CD4-positive, alpha-beta T cell treated with Interleukin-4 for 1 hour (primary cell): ENCODE measurements at places on chromosomes 13 and 19.

- no peak for DNase-seq
Observed at GRCh38 chr19:27748551-27749152, 1464.3 kb downstream of the UQCRFS1 start.

DNA sequence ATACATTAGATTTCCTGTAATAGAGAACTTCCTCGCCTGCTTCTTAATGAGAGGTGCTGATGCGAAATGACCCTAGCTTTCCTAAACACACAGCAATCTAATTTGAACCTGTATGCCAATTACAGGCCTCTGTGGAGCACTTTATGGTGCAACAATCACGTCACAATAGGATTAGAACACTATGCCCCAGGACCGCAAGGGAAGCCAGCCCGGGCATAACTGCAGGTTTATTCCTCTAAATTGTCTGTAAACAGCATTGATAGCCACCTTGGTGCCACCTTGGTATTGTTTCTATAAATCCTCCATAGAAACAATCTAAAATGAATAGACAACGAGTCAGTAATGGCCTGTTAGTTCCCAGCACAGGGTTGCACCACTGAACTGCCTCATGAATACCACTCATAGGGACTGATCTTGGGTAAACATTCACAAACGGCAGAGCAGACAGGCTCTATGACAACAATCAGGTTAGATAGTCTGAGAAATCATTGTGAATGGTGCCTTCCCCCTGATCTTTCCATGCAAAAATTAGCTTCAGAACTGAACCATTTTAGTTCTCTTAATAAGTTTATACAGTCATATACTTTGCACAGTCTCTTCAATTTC lies 182.5 kb upstream of the OBI1 start:
- DNase-seq: no peak

GRCh38 chr13:20442375-20442774 lies 83.3 kb downstream of the CRYL1 start:
- DNase-seq: no peak

DNA sequence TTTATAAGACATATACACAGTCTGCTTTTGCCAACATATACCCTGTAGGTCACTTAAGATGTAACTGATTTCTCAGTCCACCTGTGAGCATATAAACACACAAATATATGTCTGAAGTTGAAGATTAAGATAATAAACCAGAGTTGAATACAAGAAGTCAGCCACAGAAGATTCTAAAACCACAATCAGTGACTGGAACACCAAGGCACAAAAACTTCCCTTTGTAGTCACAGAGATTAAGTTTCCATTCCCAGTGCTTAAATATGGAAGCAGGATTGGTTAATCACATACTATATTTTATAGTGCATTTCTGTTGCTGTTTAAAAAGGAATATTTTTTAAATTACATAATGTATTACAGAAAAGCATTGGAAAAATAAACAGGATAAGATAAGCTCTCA lies 39.9 kb downstream of the MTMR6 start:
- DNase-seq: no peak

DNA sequence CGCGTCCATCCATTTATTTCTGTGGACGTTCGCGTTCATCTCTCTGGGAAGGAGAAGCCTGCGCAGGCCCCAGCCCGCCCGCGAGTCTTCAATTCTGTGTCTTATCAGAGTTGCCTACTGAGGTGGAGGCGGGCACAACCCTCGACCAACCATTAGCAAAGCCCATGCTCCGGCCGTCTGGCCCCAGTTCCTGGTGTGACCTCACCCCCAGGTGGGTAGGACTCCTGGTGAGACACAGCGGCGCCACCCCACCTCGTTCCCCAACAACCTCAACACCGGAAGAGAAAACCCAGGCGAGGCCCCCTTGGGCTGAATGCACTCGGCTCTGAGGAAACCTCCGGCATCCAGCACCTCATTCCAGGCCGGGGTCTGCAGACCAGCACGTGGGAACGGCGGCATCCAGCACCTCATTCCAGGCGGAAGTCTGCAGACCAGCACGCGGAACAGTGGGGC lies 14.7 kb downstream of the ZNF787 start:
- no peak for DNase-seq

- DNase-seq: no peak
Observed at GRCh38 chr19:39307822-39308530, 11.8 kb downstream of the IFNL1 start.

GRCh38 chr13:73075954-73076353 lies 17.1 kb downstream of the KLF5 start:
- DNase-seq: no peak

- no peak for DNase-seq
Observed at GRCh38 chr13:34265046-34265679, 447.2 kb downstream of the RFC3 start.

- DNase-seq: no peak
Observed at GRCh38 chr13:100130092-100130491, 41.2 kb downstream of the PCCA start.

DNA sequence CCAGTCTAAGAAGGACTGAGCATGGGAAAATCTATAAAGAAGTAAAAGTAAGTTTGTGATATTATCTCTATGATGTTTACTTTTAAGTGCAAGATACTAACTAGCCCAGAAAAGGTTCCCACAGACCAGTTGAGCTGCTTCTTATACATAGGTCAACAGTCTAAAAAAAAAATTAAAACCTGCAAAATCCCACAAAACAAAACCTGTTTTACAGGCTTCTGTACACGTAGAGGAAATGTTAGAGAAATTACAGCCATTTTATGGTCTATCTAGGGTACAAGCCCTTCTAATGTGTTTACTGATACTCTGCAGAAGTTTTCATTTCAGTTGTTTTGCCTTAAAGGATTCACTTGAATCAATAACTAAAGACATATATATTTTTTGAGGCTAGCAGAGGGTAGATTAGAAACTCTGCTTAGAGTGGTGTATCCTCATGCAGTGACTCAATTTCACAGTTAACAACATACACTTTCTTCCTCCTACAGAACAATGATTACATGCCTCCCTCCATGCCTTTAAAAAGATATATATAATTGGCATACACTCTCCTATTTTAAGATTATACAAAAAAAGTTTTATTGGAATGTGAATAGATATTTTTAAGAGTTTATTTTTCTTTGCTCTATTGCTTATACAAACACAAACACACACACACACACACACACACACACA lies 43.9 kb downstream of the CAB39L start:
- DNase-seq: no peak

GRCh38 chr13:19817510-19818158 lies 34.9 kb upstream of the PSPC1 start:
- DNase-seq: no peak

GRCh38 chr13:94707400-94708021 lies 4.8 kb downstream of the SOX21 start:
- no peak for DNase-seq

GRCh38 chr19:32720216-32720935 lies 809 bp downstream of the TDRD12 start:
- no peak for DNase-seq

- DNase-seq: no peak
Observed at GRCh38 chr13:50511877-50512341, 331.6 kb downstream of the DLEU7 start.

DNA sequence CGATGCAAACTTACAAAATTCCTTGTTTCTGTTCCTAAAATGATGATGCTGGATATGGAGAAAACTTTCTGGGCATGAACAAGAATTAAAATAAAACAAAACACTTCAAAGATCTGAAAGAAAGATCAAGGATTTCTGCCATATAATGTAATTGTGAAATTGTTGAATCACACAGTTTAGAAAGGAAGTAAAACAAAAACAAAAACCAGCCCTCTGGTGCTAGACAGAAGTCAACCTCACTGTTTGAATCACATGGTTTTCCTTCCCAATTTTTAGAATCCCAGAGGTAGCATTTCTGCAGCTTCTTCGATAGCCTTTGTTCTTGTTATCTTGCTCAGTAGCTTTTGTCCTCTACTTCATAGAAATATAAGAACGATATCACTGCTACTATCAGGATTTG lies 118.2 kb upstream of the ARGLU1 start:
- DNase-seq: no peak

DNA sequence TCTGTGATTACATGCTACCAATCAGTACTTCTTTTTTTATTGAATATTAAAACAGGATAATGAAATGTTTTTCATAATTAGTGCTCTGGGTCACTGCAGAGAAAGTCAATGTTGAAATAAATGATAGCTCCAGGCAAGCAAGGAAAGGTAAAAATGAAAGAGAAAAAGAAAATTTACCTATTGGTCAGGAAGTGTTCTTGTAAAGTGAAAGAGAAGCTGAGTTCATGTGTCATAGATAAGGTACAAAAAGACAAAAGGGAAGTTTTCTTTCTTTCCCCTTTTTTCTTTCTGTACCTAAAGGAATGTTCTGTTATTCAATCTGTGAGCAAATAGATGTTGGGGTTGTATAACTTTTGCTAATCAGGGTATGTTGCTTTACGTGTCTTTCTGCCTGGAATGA lies 197.0 kb downstream of the PCDH9 start:
- no peak for DNase-seq

DNA sequence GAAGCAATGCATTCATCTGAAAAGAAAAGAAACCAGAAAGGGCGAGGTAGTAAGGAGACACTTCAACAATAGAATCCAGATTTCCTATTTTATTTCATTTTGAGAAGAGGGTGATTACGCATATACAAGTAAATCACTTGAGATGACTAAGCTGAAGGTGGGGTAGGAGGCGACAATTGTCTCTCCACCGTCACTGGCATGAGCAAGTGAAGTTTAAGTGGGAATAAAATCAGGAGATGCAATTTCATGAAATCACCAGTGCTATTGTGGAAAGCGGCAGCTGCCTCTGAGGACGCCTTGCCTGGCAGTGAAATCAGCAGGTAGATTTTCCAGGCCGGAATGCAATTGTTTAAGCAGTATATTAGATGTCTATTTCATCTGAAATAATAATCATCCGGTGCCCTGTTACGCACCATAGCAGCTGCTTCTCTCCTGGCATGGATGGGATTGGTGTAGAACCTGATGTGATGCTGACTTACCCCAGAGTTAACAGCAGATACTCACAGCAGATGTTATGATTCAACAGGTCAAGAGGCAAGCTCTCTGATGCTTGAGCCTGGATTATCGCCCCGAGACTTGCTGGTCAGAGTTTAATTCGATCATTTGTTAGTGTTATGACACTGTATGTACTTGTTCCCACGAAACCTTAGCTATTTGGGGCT lies 64.3 kb downstream of the RASL11A start:
- no peak for DNase-seq

- DNase-seq: no peak
Observed at GRCh38 chr19:13134626-13135025, 15.5 kb downstream of the STX10 start.

- peak; percentile 83 for DNase-seq
Observed at GRCh38 chr19:10431943-10432735, 11.8 kb downstream of the PDE4A start.

- DNase-seq: peak; percentile 70
Observed at GRCh38 chr19:16326401-16327168, 2.0 kb downstream of the KLF2 start.

GRCh38 chr13:21504379-21504778 lies 45.3 kb upstream of the ZDHHC20 start:
- no peak for DNase-seq

GRCh38 chr19:4363571-4364304 lies 20.4 kb downstream of the MPND start:
- no peak for DNase-seq

DNA sequence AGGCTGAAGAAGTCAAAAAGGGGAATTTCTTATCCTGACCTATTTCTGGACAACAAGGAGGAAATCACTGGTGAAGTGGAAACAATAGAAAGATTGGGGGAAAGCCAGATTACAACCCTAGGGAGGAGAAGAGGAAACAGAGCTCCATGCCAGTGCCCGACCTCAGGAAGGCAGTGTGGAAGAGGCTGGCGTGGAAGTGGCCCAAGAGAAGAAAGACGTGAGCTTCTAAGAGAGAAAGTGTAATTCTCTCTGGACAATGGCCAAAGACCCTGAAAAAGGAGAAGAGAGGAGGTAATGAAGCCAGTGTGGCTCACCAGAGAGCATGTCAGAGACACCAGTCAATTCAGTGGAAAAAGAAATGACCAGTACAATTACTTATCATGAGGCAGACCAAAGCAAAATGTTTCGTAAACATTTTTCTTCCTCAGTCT lies 52.6 kb upstream of the URAD start:
- DNase-seq: no peak

GRCh38 chr13:108375034-108375433 lies 105.5 kb downstream of the TNFSF13B start:
- DNase-seq: no peak

GRCh38 chr13:27977476-27978300 lies 8.6 kb upstream of the CDX2 start:
- no peak for DNase-seq

- no peak for DNase-seq
Observed at GRCh38 chr13:36432106-36432544, at the start of gene CCNA1. Gene CCNA1, plus strand, starts transcription at chr13:36432495. Its CDS starts 562 bp downstream, at chr13:36433057.

DNA sequence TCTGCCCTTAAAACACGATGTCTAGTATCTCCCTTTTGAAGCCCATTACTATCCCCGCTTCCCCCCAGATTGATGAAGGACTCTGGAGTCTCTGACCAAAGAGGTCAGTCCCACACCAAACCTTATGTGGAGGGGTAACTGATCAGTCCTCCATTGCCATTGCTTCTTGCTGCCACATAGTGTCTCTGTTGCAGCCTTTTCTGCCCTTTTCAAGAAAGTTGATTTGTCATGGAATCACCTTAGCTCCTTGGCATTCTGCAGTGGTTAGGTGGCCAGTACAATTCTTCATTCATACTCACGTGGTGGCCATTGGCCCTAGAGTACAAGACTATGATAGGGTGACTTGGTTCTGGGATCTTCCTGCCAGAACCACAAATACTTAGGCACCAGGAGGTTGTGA lies 8.4 kb upstream of the HTR2A start:
- no peak for DNase-seq

GRCh38 chr19:18419195-18419698 lies at the start of gene SSBP4:
Gene SSBP4, plus strand, starts transcription at chr19:18419398. Its CDS starts 251 bp downstream, at chr19:18419649.
- peak; percentile 78 for DNase-seq

GRCh38 chr13:81383444-81383843 lies 1042.5 kb upstream of the SPRY2 start:
- DNase-seq: no peak

- DNase-seq: no peak
Observed at GRCh38 chr13:49528161-49528560, 32.4 kb downstream of the PHF11 start.

GRCh38 chr13:40668335-40668734 lies 1.9 kb upstream of the FOXO1 start:
- DNase-seq: peak; percentile 65

- DNase-seq: no peak
Observed at GRCh38 chr13:99363949-99364348, 56.8 kb upstream of the GPR183 start.

DNA sequence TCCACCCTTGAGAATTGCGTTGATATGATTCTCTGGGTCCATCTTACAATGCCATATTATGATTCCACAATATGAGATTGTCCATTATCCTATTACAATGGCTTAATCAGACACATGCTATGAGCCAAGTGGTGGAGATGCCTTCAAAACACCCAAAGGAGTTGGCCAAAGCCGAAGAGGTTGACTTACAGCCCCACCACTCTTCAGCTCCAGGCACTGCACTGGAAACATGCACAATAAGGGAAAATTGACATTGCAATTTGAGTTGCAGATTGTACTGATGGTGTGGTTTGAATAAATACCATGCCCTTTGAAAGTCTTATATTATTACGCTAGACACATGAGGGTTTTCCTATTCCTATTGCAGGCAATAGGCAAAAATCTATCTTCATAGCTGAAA lies 75.4 kb upstream of the TNFSF11 start:
- DNase-seq: no peak
